OCI-M1 (cell line): ENCODE measurements at places on chromosomes 6 and 20.

GRCh38 chr6:33730611-33731010 lies 16.1 kb downstream of the IP6K3 start:
- no peak for DNase-seq

DNA sequence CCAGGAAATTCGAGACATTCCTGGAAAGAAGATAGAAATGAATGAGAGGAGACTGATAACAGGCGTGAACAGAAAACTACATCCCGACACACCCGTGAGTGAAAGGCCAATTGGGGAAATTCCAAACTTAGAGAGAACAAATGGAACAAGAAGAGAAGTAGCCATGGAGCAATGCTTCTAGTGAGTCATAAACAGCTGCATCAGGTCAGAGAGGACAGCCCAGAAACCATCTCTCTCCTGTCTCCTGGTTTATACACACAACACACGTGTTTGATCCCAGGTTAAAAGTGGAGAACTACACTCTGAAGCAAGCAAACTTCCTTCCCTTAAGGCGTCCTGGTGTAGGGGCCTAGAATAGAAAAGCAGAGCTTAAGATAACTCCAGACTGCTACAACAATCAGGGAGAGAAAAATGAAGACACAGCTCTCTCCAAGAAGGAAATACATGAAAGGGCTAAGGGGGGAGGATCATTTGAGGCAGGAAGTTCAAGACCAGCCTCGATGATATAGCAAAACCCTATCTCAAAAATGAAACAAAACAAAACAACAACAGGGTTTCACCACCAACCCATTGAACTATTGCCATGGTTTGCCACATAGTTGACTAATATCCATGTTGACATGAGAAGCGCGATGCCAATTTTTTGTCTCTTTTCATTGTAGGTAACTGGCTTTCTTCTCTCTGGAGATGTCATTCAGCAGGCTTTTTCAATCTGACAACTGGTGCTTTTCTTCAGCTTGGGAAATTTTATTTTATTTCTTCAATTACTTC lies 26.9 kb downstream of the NRN1 start:
- peak; percentile 50 for DNase-seq

DNA sequence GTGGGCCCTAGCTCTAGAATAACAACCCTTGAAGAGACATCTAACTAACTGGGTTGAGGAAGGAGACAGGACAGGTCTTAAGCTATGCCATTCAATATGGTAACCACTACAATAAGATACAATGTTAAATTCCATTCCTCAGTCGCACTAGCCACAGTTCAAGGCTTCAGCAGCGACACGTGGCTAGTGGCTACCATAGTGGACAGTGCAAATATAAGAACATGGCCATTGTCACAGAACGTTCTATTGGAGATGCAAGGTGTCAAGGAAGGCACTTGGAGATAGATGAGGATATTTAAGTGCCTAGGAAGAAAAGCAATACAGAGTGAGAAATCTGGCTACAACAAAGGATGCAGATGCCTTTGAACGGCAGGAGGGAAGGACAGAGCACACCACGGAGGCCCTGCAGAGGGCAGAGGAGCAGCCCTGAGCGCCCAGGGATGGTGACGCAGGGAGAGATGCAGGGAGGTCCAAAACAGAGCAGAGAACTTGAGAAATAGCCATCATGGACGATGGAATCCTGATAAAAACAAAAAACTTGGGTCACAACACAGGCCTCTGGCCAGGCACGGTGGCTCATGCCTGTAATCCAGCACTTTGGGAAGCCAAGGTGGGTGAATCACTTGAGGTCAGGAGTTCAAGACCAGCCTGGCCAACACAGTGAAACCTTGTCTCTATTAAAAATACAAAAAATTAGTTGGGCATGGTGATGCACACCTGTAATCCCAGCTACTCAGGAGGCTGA lies 140.7 kb downstream of the ZMYND8 start:
- DNase-seq = no peak

GRCh38 chr20:20022498-20022897 lies 5.3 kb downstream of the NAA20 start:
- no peak for DNase-seq

- DNase-seq = no peak
These were observed 13.0 kb upstream of the IER3 start for GRCh38 chr6:30757261-30757904.

- DNase-seq = no peak
These were observed 11.3 kb downstream of the SERPINB6 start for GRCh38 chr6:2959909-2960719.

DNA sequence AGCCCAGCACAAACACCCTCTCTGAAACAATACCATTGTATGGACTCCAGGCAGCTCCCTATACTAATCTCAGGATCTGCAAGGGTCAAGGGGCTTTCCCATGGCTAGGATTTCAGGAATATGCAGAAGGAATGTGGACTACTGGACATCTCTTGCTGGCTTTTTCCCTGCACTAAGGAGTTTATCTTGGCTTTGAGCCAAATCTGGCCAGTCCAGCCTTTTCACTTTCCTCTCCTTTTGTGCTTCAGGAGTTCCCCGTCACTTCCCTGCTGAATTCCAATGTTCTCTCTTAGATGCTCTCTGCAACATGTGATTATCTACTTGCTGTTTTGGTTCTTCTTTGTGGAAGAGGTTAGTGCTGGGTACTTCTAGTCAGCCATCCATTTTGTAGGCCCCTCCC lies 568.2 kb downstream of the HDGFL1 start:
- DNase-seq = no peak

GRCh38 chr20:31839782-31840487 lies 5.5 kb downstream of the FOXS1 start:
- no peak for DNase-seq

- no peak for DNase-seq
These were observed 33.1 kb downstream of the SCAF8 start for GRCh38 chr6:154766288-154766687.

GRCh38 chr6:98944598-98945081 lies 3.1 kb downstream of the FBXL4 start:
- peak; percentile 56 for DNase-seq

- DNase-seq = no peak
These were observed 123.0 kb upstream of the ENPP5 start for GRCh38 chr6:46293641-46294316.

DNA sequence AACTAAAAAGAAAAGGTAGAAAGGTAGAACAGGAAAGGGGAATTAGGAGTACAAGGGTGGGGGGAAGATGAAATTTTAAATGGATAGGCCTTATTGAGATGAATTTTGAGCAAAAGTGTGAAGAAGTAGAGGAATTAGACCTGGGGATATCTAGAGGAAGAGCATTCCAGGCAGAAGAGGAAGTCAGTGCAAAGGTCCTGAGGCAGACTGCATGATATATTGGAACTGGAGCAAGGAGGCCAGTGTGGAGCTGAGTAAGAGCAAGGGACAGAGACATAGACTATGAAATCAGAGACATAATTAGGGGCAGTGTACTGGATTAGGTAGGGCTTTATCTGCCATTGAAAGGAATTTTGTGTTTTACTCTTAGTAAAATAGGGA lies 40.4 kb downstream of the MAPK14 start:
- peak; percentile 66 for DNase-seq

GRCh38 chr6:20542927-20543602 lies 8.8 kb downstream of the CDKAL1 start:
- peak; percentile 13 for DNase-seq

DNA sequence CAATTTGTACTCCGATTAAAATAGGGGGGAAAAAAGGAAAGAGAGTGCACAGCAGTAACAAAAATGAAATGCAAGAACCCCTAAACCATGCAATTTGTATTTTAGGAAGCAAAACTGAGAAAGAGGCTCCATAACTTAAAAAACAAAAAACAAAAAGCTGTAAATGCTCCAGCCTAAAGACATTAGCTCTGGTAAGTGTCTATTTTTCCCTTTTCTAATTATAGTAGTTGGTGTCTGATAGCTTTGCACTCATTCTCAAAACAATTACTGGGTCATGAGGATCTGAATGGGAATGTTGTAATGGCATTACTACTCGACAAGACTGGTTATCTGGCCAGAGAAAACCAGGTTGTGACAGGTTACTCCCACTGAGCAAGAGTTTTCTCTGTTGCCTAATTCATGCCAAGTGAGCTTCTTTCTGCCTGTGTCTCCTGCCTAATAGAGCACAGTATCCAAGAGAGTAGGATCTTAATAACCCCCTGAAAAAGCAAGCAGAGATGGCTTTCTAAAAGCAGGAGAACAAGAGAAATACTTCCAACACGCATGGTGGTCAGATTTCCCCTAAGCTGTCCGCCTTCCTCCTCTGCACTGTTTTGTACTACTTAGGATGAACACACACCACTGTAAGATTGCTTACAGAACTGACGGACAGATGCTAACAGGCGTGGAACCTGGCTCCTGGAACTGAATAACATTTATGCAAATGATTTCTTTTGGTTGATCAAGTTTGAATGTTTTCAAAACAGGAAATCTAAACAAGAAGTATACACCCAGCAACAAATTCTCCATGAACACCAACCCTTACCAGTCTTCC lies 86.4 kb downstream of the FKBP5 start:
- DNase-seq = peak; percentile 33

DNA sequence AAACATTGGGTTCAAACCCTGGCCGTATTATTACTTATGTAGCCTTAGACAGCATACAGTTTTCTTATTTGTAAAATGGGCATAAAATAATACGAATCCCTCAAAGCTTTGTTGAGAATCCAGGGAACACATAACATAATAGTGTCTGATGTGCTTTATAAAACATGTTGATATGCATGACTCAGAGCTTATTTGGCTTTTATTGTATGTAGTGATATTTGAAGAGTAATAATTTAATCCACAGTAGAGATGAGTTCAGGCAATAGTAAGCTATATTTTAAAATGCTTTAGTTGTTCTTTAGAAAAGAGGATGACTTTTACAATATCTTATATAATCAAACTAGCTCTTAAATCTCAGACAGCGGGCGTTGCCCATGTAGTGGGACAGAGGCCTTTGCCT lies 176.4 kb downstream of the SIM1 start:
- DNase-seq = no peak

DNA sequence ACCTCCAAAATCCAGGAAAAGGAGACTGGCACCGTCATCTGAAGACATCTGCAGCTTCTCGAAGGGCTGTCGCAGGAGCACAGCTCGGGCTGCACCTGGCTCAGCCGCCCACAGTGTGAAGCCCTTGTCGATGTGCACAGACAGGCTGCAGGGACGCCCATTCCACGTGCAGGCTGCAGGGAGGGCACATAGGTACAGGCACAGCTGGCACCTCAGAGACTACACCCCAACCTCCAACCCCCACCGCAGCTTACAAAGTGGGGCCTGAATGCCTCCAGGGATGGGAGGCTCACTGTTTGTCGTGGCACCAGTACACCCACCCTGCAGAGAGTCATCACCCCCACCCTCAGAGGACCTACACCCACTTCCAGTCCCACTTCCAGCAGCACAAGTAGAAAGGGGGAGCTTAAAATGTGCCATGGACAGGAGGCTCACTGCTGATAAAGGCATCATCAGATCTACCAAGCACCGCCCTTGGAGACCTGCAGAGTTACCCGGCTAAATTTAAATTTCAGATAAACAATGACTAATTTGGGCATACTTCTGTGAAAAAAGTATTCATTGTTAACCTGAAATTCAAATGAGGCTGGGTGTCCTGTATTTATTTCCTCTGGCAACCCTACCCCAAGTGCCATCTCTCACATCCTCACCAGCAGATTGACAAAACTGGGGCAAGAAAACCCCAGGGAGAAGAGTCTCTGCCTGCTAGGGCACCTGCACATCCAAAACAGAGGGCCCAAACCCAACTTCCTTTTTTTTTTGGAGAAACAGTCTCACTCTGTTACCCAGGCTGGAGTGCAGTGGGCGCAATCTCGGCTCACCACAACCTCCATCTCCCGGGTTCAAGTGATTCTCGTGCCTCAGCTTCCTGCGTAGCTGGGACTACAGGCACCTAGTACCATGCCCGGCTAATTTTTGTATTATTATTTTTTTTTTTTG lies 7.7 kb upstream of the CDK5RAP1 start:
- peak; percentile 4 for DNase-seq

GRCh38 chr20:58308290-58308679 lies 1.2 kb upstream of the RAB22A start:
- no peak for DNase-seq

DNA sequence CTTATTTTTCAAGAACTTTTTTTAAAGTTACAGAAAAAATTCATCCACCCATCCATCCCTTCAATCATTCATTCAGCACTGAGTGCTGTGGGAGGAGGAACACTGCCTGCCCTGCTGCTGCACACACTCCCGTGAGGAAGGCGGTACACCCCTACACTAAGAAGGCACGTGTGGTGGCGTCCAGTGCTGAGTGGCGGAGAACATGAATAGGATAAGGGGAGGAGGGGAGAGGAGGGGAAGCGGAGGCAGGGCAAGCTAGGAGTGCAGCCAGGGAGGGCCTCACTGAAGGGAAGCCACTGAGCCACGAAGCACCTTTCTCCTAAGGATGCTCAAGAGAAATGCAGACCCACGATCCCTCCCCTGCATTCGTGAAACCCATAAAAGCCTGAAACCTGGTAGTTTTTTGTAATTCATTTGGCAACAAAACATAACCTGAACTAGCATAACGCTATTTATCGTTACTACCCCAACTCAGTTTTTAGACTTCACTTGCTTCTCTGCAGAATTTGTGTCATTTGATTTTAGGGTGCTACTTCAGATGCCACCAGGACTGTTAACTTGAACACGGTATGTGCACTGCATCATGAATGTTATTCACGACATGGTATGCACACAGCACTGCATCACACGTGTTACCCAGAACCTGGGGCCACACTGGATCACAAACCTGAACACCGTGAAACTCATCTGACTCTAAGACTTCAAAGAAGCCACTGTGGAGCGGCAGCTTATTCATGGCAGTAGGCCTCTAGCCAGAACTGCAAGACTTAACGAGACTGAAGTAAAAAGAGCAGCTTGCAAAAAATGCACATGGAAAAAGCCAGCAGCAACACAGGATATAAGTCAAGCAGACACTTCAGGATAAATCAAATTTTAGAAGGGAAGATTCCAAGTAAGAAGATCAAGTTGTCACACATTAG lies 3.5 kb downstream of the RNASET2 start:
- no peak for DNase-seq

DNA sequence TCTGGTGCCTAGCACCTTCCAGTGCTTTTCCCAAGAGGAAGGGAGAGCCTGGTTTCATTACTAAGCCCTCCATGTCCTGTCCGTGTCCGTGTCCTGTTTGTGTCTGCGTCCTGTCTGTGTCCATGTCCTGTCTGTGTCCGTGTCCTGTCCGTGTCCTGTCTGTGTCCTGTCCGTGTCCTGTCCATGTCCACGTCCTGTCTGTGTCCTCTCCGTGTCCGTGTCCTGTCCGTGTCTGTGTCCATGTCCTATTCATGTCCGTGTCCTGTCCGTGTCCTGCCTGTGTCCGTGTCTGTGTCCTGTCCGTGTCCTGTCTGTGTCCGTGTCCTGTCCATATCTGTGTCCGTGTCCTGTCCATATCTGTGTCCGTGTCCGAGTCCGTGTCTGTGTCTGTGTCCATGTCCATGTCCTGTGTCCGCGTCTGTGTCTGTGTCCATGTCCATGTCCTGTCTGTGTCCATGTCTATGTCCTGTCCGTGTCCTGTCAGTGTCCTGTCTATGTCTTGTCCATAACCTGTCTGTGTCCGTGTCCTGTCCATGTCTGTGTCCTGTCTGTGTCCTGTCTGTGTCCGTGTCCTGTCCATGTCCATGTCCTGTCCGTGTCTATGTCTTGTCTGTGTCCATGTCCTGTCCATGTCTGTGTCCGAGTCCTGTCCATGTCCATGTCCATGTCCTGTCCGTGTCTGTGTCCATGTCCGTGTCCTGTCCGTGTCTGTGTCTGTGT lies 54.4 kb upstream of the BHLHE23 start:
- DNase-seq = no peak

GRCh38 chr6:119521251-119521650 lies 171.7 kb upstream of the MAN1A1 start:
- no peak for DNase-seq
